Fibroblast of skin of right biceps (primary cell): ENCODE measurements at places on chromosomes 12 and 14.

DNA sequence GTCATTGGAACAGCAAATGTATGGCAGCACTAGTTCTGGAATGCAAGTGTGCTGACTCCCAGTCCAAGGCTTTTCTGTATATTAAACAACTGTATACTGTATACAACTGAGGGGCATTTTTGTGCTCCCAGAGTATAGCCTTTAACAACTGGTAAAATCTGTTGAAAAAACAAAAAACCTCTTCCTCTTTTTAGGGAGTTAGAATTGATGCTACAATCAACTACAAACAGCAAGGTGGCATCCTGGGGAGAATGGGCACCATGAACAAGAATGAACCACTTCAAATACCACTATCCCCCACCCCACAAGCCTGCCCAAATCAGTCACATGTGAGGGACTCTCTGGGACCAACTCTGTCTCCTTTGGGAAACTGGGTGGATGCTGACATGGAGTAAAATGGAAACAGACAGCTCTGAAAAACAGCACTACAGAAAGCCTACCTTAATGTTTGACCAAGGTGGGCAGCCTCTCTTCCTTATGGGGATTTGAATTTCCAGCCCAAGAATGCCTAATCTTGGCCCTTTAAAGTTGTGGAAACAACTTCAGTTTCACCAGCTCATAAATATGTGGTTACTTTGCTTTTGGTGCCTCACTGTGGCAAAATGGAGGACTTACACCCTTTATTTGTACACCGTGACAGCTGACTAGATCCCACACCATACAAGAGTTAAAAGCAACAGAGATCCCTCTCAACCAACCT is 7.5 kb downstream of the VTI1B start:
- DNase-seq = peak; percentile 59

DNA sequence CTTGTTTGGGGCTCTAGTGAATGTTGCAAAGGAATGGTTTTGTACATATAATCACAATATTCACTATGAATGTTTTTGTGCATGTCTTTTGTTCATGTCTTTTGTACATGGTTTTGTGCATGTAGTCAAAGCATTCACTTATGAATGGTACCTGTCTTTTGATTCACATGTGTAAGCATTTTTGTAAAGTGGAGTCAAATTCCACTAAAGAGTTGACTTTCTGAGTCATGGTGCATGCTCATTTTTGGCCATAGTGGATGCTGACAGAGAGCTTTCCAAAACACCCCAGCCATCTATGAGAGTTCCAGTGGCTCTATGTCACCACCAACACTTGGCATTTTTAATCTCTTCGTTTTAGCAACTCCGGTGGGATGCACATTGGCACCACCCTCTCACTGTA is 1185.9 kb upstream of the TMEM132C start:
- no peak for DNase-seq

- peak; percentile 35 for DNase-seq
Measured at GRCh38 chr12:7460375-7461259, 16.7 kb upstream of the CD163L1 start.

DNA sequence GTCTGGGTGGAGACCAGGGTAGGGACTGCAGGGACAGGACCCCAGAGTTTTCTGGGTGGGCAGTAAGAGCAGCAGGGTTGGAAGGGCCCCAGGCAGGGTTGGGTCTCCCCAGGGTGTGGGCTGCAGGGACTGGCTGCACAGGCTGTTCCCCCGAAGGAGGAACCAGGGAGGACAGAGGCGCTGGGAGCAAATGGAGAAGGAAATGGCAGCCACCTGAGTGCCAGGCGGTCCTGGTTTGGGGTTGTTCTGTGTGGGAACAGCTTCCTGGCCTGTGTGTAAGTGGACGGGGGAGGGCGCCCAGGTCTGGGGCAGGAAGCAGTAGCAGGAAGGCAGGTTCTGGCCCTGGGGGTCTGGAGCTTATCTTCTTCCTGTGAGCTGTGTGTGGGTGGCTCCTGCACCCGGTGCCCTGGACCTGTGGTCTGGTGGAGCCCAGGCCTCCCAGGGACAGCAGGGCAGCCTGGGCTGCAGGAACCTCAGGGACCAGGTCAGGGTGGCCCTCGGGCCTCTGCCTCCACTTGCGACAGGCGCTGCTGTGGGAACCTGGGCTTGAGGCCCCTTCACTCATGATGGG is 372.8 kb downstream of the TMEM121 start:
- no peak for DNase-seq

- DNase-seq = peak; percentile 78
Measured at GRCh38 chr12:12171991-12172511, 94.8 kb downstream of the LRP6 start.

DNA sequence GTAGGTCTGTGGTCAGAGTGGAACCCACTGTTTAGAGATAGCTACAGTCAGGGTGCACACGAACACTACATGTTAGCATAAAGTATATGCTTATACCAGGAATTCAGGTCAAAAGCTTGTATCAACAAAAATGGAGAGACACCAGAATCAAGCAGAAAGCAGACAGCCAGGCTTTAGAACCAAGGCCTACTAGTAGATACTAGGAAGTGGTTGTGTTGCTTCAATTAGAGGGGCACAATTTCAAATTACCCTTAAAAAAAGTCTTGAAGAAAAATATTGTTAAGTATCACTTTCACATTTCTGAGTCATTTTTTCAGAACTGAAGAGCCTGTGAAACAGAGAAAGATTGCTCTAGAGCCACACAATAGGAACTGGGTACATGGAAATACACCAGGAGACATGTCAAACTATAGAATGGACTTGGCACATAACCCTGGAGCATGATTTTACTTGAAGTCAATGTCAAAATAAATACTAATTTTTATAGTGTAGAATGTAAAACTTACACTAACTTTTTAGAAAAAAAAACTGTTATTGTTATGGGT is 41.6 kb downstream of the LRRC9 start:
- DNase-seq = no peak

DNA sequence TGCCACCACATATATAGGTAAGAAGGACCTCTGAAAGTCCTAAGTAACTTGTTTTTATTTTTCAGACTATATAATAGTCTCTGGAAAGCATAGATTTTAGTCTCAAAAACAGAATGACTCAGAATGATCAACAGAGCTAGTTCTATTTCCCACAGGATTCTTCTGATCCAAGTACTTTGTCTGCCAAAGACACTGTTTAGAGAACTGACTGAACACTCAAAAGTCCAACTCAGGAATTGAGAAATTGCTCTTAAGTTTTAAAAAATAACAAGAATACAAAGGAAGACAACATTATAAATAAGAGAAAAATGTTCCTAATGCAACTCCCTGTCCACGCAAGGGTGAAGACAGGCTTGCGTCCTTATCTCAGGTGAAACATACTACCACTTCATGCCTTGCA is 29.0 kb downstream of the LGMN start:
- peak; percentile 48 for DNase-seq

- DNase-seq = no peak
Measured at GRCh38 chr12:109719123-109720022, 5.7 kb downstream of the FAM222A start.

- no peak for DNase-seq
Measured at GRCh38 chr12:75756111-75756510, 244.7 kb upstream of the KRR1 start.

GRCh38 chr14:102248121-102248520 is 56.8 kb downstream of the MOK start:
- no peak for DNase-seq

DNA sequence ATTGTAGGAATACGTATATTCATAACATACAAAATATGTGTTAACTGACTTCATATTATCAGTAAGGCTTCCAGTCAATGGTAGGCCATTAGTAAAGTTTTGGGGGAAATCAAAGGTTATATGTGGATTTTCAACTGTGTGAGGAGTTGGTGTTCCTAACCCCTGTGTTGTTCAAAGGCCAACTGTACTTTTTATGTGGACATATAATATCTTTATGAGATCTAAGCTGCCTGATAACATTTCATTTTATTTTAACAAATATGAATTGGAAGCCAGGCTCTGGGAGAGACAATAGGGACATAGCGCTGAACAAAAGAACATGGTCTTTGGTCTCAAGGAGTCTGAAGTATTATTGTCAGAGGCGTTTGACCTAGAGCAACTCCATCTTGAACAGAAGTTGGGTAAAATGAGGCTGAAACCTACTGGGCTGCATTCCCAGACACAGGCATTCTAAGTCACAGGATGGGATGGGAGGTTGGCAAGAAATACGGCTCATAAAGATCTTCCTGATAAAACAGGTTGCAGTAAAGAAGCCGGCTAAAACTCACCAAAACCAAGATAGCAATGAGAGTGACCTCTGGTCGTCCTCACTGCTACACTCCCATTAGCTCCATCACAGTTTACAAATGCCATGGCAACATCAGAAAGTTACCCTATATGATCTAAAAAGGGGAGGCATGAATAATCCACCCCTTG is 147.2 kb downstream of the KSR2 start:
- no peak for DNase-seq

DNA sequence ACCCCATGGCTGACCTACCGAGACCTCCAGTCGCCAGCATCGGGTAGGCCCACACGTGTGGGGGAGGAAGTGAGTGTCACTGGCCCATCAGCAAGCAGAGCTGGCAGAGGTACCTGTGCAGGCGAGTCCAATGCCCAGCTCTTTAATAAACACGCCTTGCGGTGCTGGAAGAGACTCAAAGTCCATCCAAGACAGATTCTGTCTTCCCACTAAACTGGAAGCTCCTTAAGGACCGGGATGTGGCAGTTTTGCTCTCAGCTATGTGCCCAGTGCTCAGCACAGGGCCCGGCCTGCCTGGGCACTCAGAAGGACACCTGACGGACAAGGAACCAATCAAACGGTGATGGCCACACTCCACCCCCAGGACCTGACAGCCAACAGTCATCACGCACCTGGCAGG is 65.0 kb downstream of the ITPK1 start:
- no peak for DNase-seq

DNA sequence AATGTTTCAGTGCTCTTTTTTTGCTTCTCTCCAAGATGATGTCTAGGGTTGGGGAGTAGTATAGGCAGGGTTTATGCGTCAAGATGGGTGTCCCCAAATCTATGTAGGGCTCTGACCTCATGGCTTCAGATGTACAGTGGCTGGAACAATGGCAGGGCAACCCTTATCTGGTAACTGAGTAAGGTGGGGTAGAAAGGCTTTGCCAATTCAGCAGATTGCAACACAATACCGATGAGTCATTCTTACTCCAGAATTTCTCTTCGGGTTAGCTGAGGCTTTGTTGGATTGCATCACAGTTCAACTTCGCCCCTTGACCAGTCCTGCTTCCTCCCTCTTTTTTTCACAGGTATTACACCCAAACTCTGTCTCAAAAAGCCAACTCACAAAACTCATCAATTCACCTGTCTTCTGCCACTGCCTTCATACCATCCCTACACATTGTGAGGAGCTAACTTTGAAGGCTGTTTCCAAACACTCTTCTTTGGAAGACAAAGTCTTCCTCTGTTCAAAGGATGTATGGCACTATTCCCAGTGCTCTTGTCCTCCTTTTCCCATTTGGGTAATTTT is 190.2 kb upstream of the CNOT2 start:
- DNase-seq = peak; percentile 71

DNA sequence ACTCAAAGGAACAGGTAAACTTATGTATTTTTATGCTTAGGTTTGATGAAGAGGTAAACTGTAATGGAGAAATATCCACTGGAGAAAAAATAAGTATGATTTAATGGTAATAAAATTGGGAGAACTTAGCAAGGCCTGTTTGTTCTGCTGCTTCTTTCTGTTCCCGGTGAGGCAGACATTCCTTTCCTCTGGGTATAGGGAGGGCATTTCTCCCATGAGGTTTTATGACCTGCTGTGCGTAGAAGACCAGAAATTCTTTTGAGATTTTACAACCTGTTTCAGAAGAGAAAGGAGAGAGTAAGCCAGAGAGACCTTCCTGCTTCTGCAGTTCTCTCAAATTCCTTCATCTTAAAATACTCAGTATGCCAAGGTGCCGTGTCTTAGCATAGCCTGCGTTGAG is 139.4 kb upstream of the RMST start:
- no peak for DNase-seq

GRCh38 chr14:100590726-100591452 is 3.7 kb upstream of the BEGAIN start:
- DNase-seq = no peak

DNA sequence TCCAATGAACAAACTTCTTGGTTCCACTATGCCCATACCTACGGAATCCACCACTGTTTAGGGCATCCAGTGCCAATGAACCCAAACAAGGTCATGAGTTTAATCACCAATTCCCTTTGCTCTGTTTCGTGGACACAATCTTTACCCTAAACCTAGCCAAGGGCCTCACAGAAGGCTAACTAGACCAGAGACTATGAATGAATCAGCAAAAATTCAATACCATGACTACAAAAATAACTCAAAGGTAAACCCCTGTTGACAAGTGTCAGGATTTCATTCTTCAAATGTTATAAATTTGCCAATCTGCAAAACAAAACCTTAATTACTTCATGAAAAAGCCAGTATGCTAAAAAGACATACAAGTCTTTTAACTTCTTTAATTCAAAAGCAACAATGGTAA is 96.7 kb downstream of the CEP128 start:
- no peak for DNase-seq
